ENCODE measurements at places on chromosomes 5 and 9.

GRCh38 chr9:21744841-21745240 lies 57.6 kb upstream of the MTAP start:
- DNase-seq = no peak

DNA sequence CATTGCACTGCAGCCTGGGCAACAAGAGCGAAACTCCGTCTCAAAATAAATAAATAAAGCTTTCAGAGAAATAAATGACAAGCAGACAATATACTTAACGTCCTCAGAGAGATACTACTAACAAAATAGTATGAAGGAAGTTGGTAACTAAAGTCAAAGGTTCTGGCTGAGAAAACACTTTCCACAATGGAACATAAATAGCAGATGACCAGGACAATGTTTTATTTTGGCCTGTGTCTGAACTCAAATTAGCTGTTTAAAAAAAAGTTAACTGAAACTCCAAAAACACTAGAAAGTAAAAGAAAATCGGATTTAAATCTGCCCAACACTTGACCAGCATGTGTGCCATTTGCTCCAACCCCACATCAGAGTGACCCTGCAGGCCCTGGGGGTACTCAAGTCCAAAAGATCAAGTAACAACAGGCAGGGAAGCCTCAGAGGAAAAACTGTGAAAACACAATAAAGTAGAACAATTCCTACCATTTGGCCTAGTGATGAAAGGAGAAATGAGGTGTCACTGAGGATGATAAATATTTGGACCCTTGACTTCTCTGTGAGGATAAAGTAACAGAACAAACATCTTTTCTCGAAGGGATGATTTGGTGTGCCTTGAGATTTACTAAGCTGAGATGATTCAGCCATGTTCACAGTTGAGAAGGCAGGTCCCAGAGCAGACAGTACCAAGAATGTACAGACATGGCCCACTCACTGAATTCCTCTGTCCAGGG lies 47.7 kb downstream of the LHFPL2 start:
- no peak for DNase-seq

DNA sequence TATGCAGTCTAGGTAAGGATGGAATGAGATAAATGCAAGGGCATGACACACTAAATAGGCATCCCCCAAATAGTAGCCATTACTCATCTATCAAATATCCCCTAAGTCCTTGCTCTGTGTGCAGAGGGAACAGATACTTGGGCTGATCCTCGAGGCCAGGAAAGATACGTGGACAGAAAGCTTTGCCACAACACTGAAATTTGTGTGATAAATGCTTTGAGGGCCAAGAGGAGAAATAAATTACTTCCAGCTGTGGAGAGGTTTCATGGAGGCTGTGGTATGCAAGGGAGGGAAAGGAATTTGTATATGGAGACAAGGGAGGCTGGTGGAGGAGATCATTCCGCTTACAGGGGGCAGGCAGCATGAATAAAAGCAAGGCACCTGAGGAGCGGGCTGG lies 18.5 kb downstream of the ATOX1 start:
- no peak for DNase-seq

- no peak for DNase-seq
Measured at GRCh38 chr5:119347991-119348390, 7.8 kb upstream of the TNFAIP8 start.

GRCh38 chr5:93328833-93329232 lies 252.2 kb downstream of the NR2F1-AS1 start:
- no peak for DNase-seq

DNA sequence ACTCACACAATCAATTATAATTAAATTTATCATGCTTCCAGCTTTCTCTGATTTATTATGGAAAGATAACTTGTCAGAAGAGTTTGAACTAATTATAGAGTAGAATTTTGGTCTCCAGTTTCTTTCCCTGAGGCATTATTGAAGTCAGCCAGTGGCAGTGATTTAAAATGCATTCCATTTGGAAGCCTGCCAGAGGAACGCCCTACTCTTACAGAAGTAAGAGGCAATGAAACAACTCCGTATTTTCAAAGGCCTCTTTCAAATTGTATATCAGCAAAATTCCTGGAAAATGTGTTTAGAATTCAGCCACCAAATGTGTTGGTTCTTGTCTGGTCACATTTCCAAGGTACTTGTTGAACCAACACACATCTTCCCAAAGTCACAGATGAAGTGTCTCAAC lies 640.9 kb downstream of the SEMA5A start:
- DNase-seq = no peak

DNA sequence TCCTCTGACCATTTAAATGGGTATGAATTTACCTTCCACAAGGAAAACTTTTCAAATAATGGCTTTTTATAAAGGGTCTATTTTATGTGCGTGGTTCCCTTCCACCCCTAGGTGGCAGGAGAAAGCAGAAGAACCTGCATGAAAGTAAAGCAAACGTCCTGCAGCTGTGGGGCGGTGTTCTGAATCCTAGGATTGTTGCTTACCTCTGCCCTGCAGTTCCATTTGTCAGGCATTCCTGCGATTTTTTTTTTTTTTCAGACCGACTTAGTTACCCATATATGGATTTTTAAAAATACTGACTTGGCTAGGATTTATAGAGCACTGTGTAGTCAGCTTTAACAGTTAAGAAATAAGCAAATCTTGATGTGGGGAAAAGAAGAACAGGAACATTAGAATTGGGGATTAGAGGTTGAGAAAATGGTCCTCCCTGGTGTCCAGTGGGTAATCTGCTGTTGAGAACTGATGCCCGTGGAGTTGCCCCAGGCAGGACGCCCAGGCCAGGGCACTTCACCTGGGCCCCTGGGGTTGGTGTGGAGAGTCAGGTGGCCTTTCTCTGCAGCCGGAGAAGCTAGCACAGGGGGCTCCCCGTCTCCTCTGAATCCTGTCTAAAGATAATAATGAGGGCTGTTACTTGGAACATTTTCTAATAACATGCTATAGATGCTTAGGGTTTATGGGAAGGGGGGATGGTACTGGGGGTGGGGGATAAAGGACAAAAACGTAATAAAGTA lies 30.4 kb upstream of the LTC4S start:
- DNase-seq = peak; percentile 44

GRCh38 chr5:66757219-66757833 lies 161.1 kb downstream of the MAST4 start:
- DNase-seq = peak; percentile 33

DNA sequence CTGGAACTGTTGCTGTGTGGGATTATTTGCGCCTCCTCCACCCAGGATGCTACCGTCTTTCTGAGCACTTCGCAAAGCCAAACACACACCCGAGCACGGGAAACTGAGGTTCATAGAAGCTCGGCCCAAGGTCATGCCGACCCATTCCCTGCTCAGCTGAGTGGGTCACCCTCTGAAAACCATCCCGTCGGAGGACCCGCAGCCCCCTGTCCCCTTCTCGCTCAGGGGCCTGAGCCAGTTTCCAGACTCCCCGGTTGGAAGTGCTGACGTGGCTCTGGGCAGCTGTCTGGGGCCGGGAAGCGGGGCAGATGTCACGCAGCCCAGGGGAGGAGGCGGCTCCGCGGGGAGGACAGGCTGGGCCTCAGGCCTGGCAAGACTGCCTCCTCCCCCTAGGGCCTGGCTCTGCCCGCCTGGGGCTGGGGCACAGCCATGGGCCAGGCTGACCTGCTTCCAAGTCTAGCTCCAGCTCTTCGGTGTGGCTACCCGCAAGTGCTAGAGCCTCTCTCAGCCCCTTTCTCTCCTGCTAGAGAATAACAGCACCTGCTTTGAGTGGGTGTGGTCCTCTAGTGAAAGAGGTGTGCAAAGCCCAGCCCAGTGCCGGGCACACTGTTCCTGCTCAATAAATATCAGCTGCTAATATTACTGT lies 9.9 kb upstream of the CXXC5 start:
- DNase-seq = peak; percentile 59

DNA sequence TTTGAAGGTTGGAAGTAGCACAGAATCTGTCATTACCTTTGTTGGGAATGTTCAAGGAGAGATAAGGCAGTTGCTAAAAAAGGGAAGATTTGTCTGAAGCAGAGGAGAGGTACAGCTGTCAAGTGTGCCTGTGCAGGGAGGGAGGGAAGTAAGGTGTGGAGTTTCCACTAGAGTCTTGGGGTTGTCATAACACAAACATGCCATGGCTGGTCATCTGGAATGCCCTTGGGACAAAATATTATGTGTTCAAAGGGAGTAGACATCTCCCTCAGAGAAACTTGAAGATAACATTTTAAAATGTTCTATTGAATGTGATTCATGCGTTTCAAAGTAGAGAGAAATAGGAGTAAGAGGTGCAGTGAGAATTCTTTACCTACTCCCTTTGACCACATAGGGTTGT lies 95.0 kb downstream of the MUSK start:
- no peak for DNase-seq

DNA sequence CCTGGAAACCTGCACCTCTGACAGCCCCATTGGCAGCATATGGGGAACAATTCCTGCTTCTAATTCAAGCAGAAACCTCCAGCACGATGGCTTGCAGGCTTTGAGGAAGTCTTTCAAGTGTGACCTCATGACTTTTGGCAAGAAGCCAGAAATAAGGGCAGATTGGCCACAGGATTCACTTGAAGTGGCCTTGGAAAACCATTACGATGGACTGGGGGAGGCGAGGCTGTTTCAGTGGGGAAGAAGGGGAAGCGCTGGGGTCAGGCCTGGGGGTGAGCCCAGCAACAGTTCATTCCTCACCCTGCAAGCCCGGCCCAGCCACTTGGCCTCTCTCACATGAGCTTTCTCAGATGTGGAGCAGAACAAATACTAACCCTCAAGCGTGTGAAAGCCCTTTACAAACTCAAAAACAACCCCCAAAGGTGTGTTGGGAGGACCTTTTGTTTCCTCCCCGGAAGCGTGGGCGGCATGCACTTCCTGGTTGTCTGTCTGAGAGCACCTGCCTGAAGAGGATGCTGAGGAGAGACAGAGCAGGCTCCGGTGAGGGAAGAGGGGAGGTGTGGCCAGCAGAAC lies 26.9 kb upstream of the EEIG1 start:
- peak; percentile 69 for DNase-seq

GRCh38 chr9:82129708-82130107 lies 141.1 kb downstream of the SPATA31D1 start:
- no peak for DNase-seq

DNA sequence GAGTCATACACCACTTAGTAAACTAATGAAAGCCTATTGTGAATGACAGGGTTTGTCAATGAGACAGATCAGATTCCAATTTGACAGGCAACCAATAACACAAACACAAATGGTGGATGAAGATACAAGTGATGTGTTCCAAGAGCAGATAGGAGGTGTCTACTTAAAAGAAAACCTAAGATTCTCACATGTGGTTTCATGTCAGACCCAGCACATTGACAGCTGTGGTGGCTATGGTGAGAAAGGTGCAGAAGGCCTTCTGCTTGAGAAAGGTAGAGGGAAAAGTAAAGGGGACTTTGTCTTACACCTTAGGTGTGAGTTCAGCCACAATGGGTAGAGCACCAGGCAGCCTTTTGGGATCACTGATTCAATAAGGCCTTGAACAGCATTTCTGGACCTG lies 11.2 kb downstream of the ANKRD31 start:
- DNase-seq = no peak

DNA sequence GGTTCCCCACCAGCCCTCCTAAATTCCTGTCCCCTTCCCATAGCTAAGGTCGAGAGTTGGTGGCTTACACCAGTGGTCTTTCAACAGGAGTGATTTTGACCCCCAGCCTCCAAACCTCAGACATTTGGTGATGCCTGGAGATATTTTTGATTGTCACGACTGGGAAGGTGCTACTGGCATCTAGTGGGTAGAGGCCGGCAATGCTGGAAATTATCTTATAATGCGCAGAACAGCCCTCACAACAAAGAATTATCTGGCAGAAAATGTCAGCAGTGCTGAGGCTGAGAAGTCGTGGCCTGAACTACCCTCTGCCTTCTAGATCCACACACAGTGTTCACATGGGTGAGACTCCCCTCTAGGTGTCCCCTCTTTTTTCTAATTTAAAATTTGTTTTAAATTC lies 69.6 kb downstream of the IL31RA start:
- no peak for DNase-seq

GRCh38 chr9:123119566-123119965 lies 86.1 kb downstream of the GPR21 start:
- no peak for DNase-seq

DNA sequence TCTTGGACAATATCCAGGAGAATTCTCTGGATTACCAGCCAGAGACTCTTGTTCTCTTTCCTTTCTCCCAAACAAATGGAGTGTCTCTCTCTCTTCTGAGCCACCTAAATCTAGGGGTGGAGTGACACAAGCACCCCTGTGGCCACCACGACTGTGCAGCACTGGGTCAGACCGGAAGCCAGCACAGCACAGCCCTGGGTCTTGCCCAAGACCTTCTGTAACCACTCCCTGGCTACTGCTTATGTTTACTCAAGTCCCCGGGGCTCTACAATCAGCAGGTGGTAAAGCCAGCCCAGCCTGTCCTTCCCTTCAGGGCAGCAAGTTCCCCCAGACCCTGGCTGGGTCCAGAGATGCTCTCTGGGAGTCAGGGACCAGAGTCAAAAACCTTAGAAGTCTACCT lies 110.0 kb upstream of the TUT7 start:
- no peak for DNase-seq

- peak; percentile 45 for DNase-seq
Measured at GRCh38 chr9:113349445-113350094, at the start of gene BSPRY. TSS of gene BSPRY (plus strand) at chr9:113349541. CDS start at chr9:113349580, 39 bp downstream.

DNA sequence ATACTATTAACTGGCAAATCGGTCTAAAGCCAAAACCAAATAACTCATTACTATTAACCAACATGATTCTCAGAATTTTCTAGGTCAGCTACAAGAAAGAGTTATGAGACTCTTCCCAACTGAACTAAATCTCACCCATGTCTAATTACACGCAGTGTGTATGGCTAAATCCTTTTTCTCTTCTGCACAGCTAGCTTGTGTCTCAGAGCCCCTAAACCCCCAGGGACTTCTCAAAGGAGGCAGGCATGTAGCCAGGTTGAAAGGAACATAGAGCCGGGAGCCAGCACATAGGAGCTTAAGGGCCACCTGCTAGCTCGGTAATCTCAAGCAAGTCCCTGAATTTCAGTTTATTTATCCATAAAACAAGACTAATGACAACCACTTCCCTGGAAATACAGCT lies 2.2 kb upstream of the GZMK start:
- no peak for DNase-seq

Data from memory B cell (primary cell).